ENCODE measurements at places on chromosomes 7 and 10.

GRCh38 chr10:68471063-68471585, 649 bp downstream of the DNA2 start:
- peak; percentile 29 for DNase-seq

- peak; percentile 5 for DNase-seq
Measured at GRCh38 chr10:60535427-60535826, 145.8 kb upstream of the ANK3 start.

- no peak for DNase-seq
Measured at GRCh38 chr10:3104251-3104918, 37.0 kb downstream of the PFKP start.

GRCh38 chr10:59258890-59259289, 82.4 kb downstream of the PHYHIPL start:
- peak; percentile 70 for DNase-seq

GRCh38 chr10:91410638-91411371, 661 bp downstream of the HECTD2 start:
- DNase-seq = peak; percentile 65

GRCh38 chr10:80702143-80702542, 164.4 kb downstream of the SH2D4B start:
- DNase-seq = no peak

DNA sequence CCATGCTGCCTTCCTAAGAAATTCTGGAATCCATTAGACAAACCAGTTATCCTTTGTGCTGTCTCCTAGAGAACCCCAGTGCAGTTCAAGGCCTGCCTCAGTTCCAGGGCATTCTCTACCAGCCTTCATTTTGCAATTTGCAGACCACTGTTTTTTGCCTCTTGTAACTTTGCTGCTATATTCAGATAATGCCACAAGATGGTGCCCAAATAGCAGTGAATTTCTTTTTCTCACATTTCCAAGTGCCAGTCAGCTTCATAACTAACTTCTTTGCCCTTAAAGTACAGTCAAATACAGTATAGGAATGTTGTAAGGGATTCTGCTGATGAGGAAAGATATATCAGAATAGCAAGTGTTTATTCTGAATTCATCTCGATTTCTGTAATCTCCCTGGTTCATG, 25.2 kb downstream of the LOXL4 start:
- peak; percentile 35 for DNase-seq

- DNase-seq = no peak
Measured at GRCh38 chr7:41403291-41403690, 299.6 kb downstream of the INHBA start.

DNA sequence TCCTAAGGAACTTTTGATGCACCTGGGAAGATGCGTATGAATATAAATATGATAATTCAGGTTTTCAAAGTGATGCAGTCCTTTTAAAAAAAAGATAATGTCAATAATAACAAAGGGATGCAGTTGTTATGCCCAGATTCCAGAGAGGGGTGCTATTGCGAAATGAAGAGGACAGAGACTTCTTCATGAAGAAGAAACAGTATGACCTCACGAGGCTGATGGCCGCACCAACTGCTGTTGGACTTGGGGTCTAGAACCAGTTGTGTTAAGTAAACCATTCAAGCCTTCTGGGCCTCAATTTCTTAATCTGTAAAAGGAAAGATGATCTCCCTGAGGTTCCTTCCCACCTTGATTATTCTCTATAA, 55.1 kb downstream of the LYZL2 start:
- no peak for DNase-seq

DNA sequence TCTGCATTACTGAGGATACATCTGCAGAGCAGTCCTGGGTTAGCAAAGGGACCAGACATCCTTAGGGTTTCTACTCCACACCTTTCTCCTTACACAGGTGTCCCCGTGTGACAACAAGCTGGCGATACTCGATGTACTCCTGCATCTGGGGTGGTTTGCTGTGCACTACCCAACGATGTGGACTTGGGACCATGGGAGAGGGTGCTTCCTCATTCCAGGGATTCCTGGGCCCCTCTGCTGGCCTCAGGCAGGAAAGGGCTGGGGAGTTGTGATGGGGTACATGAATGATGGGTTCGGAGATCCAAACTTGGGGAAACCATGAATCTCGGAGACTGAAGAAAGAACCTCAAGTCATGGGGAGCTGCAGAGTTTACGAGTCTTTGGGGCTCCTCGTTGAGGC, 179.6 kb upstream of the GALNT17 start:
- DNase-seq = no peak

- DNase-seq = no peak
Measured at GRCh38 chr10:69732147-69732825, 69.4 kb upstream of the COL13A1 start.

GRCh38 chr10:24136070-24136469, 72.9 kb upstream of the KIAA1217 start:
- DNase-seq = no peak

DNA sequence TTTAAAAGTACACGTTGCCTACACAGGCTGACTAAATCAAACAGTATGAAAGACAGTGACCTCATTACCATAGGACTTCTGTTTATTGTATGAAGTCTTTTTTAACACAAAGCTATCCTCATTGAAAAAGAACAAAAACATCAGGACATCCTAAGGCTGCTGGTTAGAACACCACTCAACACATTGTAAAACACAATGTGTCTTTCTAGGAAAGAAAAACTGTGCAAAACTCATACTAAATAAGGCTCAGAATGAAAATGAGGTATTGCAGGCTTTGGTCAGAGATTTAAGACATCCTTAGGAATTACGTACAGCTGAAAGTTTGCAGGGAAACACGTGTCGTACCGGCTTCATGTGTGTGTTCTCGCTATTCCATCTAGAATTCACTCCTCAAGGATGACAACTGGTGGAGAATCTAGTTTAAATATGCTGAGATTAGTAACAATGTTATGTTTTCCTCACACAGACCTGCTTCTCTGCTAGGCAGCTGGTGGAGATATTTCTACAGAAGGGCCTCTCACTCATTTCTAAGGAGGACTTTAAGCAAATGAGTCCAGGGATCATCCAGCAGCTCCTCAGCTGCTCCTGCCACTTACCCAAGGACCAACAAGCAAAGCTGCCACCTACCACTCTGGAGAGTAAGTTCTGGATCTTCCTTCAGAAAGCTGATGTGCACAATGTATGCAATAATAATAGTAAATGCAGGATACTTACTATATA, 29.3 kb downstream of the SLC39A12 start:
- DNase-seq = no peak

DNA sequence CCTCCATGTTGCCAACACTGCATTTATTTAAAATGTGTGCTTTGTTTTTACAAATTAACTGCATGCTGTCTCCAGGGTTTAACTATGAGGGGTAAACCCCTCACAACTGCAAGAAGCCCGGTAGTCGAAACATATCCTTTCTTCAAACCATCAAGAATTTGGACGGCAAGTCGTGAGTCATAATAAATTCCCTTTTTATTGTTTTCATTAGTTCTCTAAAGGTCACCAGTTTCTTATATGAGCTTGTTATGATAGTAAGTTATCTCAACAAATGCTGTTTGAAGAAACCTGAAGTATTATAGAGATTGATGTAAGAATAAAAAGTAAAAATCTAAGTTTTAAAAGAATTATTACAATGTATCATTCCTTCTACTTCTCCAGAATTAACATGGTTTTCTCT, 12.2 kb upstream of the FIGNL1 start:
- DNase-seq = no peak

DNA sequence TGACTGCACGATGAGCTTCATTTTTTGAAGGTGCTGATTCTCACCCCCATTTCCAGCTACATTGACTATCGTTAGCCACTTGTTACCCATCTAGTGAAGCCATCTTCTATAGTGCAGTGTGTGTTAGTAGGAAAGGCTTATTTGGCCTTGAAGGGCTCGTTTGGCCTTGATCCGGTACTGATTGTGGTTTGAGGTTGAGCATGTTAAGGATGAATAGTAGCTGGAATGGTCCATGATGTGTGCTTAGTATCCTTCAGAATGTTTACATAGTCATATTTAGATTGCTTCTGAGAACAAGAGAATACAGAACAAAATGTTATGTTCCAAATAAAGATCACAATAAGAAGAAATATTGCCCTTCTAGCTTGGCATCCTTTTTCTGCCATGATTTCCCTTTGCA, 591.5 kb downstream of the AUTS2 start:
- no peak for DNase-seq

- no peak for DNase-seq
Measured at GRCh38 chr10:109892117-109892516, 31.2 kb downstream of the XPNPEP1 start.

DNA sequence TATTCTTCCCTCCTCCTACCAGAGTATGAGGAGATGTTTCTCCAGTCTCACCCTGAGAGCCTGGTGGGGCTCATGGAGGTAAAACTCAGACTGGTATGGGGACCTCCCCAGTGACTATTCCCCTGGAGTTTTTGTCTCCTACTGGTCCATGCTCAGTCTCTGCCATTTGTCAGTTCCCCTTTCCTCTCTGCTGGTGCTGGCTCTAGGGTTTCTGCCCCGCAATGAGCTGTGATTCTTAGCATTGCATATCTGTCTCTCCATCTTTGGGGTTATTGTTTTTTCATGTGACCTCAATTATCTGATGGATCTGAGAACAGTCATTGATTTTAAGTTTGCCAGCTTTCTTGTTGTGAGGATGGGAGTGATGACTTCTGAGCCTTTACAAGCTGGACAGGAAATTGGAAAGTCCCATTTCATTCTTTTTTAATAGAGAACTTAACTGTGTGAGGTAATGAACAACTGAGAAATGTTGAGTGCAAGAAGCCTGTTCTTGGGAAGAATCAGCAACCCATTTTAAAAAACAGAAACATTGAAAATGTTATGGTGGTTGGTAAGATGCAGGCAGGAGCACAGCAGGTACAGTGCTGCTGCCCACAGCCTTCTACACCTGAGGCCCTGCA, 26.9 kb downstream of the NACAD start:
- no peak for DNase-seq

- DNase-seq = no peak
Measured at GRCh38 chr7:43148161-43148731, 35.8 kb downstream of the HECW1 start.

DNA sequence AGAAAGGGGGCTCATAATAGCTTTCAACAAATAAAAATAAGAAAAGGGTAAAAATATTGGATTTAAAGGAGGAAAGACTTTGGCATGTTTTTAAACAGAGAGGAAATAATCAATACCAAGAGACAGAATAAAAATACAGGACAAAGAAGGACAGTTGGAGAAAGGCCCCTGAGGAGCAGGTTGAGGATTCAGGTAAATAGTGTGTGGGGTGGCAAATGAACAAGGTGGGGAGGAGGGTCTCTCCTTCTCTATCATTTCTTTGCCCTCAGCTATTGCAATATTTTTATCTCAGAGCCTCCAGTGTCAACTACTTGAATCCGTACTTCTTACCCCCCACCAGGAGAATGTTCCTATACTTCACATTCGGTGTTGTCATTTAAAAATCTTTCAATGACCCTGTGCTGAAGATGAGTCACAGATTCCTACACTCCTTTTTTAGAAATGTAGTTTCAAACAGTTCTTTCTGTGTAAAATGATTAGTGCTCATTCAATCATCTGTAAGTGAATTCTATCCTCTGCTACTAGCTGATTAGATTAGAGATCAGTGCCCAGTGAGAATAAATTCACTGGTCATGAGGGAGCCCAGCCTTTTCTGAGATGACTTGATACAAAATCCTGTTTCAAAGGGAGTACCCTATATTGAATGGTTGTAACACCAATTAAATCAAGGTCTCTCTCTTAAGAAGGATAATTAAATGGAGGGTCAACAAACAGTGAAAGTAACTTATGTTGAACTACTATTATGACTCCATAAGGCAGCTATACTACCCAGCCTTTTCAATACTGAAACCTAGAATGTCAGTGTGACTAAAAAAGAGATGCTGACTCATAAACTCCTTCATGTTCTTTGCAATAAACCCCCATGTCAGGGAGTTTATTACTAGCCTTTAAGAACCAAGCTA, 50.4 kb upstream of the WNT16 start:
- DNase-seq = peak; percentile 90

DNA sequence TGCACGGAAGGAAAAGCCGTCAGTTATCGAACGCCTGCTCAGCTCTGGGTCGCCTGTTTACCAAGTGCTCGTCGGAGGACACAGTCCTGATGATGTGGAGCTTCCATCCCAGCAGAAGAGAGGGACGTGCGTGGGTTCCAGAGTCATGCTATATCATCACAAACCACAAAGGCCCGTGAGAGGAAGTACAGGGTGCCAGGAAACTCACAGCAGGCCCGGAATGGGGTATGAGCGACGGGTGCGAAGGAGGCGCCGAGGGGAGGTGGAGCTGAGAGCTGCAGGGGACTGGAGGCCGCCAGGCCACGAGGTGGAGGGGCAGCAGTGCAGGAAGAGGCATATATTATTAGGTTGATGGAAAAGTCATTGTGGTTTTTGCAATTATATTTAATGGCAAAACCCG, 102.5 kb downstream of the ACTR3B start:
- no peak for DNase-seq

DNA sequence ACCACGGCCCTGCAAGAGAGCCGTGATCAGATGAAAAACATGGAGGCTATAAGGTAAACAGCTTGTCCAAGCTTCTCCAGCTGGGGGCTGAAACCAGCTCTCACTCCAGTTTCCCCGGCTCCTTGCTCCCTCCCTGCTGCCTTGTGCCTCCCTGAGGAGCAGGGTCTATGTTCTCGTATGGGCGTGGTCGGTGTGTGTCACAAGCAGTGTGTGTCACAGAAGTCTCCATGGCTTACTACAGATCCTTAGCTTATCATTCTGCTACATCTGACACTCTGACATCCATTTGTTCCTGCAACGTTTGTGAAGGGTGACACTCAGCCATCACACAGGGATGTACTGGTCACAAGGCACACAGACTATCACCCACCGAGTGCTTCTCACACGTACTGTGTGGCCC, 54.6 kb downstream of the CSGALNACT2 start:
- DNase-seq = no peak

DNA sequence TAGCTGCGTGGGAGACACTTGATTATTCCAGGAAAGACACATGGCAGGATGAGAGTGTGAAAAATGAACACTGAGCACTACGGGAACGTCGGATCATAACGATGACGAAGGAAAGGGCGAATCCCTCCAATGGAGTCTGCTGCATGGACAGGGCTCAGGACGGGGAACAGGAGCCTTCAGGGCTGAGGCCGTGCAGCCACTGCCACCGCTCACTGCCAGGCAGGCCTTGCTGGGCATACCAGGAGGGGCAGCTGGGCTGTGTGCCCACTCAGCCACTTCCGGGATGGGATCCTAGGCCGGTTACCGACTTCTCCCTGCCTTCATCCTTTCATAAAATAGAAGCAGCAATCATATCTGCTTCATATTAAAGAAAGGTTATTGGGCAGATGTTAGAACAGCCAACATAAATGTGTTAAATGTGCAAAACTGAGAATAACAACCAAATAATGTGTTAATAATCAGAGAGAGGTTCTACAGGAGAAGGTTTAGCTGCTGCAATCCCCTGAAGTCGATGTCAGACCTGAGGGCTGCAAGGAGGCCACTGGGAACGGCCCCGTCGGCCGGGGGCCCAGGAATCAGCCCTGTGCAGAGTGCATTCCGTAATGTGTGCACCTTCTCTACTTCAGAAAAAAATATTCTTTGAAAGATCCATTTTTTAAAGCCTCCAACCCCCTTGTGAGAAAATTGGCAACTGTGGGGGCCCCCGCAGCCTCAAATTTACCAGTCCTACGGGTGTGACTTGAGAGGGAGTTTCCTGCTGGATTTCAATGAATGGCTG, 63.6 kb downstream of the ADARB2 start:
- DNase-seq = no peak

GRCh38 chr10:30529373-30529998, 95.5 kb downstream of the MAP3K8 start:
- no peak for DNase-seq

- DNase-seq = no peak
Measured at GRCh38 chr10:60339757-60340156, 49.9 kb downstream of the ANK3 start.

GRCh38 chr10:30831426-30831825, 200.2 kb downstream of the ZNF438 start:
- DNase-seq = no peak
